ENCODE measurements at places on chromosomes 12 and 14.

GRCh38 chr14:68291820-68292219 lies 472.2 kb downstream of the RAD51B start:
- DNase-seq, result no peak

- DNase-seq, result no peak
Measured at GRCh38 chr12:9256758-9257405, 48.7 kb upstream of the PZP start.

DNA sequence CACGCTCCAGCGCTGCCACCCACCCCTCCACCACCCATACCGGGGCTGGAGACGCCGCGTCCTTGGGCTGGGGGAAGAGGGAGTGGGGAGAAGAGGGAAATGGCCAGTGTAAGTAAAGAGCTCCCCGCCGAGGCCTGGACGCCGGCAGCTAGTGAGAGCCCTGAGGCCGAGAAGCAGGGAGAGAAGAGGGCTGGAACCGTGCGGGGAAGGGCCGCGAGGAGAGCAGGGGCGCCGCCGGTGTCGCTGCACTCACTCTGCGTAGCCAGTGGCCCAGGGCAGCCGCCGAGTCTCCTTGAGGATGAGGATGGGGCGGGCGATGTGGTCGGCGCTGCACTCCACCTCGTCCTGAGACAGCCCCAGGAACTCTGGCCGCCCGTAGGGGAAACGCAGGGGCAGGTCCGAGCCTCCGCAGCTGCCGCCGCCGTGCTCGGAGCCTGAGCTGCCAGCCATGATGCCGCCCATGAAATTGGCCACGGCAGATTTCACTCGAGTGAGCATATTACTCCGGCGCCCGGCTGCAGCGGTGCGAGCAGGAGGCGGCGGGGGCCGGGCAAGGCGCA lies 631 bp downstream of the PPM1H start:
- peak; percentile 86 for DNase-seq

GRCh38 chr14:65776193-65776852 lies 363.8 kb downstream of the FUT8 start:
- no peak for DNase-seq

GRCh38 chr14:22641846-22642245 lies 2.3 kb downstream of the OR6J1 start:
- no peak for DNase-seq

- no peak for DNase-seq
Measured at GRCh38 chr12:124819525-124819924, 44.1 kb downstream of the SCARB1 start.

DNA sequence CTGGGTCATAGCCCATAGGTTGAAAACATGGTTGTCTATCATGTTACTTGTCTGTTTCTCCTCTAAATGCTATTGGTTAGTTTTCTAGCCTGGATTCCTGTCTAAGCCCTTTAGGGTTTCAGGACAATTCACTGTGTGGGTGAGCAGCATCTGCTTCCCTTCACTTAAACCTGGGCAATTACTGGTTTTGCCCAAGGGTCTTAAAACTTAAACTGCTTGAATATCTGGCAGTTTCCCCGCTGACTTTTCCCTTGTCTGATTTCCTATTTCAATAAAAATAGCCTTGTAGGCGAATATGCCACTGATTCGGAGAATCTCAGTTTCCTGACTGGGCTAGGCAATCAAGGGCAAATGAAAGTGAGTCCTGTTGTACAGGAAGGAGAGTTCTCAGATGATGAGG lies 138.7 kb upstream of the FGD4 start:
- no peak for DNase-seq

- DNase-seq, result no peak
Measured at GRCh38 chr12:100026241-100026640, 41.5 kb upstream of the ANKS1B start.

GRCh38 chr14:65186951-65187350 lies 84.6 kb upstream of the MAX start:
- DNase-seq, result no peak

DNA sequence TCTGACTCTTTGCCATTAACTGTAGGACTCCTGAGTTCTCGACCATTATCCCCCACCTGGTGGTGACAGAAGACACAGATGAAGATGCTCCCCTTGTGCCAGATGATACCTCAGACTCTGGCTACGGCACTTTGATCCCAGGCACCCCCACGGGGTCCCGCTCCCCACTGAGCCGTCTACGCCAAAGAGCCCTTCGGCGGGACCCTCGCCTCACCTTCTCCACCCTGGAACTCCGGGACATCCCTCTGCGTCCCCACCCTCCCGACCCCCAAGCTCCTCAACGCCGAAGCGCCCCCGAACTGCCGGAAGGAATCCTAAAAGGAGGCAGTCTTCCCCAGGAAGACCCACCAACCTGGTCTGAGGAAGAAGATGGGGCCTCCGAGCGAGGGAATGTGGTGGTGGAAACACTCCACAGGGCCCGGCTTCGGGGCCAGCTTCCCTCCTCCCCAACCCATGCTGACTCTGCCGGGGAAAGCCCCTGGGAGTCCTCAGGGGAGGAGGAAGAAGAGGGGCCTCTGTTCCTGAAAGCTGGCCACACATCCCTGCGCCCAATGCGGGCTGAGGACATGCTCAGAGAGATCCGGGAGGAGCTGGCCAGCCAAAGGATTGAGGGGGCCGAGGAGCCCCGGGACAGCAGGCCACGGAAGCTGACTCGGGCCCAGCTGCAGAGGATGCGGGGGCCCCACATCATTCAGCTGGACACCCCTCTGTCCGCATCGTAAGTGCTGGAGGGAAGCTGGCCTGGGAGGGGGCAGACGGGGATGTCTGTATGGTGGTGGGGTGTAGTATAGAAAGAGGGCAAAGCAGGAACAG lies 14.4 kb downstream of the TNFRSF1A start:
- DNase-seq, result no peak

- no peak for DNase-seq
Measured at GRCh38 chr14:100321473-100322137, 1.5 kb upstream of the SLC25A47 start.

- DNase-seq, result no peak
Measured at GRCh38 chr14:56561606-56562005, 18.0 kb upstream of the TMEM260 start.

- DNase-seq, result no peak
Measured at GRCh38 chr12:113314121-113314529, 20.8 kb downstream of the SLC8B1 start.

DNA sequence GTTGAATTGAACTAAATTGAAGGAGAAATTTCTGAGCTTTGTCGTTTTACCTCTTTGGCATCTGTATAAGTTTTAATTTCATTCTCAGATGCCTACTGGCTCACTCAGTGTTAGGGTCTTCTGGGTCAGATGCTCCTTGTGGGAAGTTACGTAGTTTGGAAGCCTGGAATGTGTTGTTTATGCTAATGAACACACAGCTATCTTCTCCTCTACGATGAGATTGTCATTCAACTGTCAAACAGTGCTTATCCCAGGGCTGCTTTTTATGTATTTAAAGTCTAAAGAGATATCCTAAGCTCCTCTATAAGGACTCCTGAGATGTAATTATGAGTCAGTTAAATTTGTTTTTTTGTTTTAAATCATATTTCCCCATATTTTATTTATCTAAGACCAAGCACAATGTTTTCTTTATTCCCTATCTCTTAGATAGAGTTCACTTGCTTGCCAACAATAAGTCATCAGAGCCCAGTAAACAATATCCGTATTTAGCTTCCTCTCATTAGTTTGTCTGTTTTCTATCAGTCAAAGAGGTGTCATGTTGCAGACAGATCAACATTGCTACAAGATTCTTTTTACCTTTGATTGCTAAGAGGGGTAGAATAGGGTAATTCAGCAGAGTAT lies 368.0 kb upstream of the PDE3A start:
- DNase-seq, result no peak

- DNase-seq, result no peak
Measured at GRCh38 chr12:99334285-99335056, 313.1 kb upstream of the GARIN6 start.

GRCh38 chr12:13233830-13234641 lies 37.5 kb downstream of the EMP1 start:
- DNase-seq, result no peak

DNA sequence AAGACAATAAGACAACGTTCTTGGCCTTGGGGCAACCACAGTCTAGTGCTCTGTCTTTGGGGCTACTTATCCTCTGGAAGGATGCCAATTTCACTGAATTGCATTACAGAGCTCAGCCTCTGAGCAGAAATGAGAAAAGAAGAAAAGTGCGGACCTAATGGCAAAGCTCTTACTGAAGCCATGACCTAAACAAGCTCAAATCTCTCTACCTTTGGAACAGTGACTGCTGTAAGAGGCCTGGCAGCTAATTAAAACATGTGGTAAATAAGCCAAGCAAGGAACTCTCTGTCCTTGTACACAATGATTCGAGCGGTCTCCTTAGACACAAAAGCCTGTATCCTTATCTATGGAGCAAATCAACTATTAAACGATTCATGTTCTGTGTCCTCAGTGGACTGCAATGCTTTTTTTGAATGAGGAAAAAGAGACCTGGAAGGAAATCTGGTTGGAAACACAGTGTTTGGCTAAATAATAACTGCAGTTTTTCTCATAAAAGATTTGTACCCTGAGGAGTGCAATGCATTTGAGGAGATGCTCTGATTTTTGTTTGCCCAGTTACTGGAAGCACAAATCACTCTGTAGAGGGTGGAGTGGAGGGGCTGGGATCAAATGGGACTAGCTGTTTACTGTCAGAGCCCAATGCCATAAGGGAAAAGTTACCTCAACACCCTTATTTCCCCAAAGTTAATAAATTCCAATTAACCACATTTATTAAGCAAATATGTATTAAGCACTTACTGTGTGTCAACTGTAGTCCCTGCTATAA lies 113.9 kb downstream of the NDUFA12 start:
- no peak for DNase-seq

DNA sequence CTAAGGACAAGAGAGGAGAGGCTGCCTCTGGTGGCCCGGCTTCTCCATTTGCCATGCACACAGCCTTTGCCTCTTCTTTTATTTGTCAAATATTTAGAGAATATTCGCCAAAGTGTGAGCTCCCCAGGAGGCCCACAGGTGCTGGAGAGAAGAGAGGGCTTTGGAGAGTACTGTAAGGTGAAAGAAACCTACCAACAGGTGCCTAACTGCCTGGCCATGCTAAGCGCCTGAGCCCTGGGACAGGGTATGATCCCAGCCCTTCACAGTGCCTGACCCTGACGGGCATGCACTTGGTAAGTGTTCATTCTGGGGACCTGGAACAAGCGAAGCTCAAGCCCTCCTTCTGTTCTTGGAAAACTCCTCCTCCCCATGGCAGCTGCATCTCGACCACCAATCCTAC lies 106.1 kb downstream of the DPF3 start:
- no peak for DNase-seq

GRCh38 chr12:77625441-77625840 lies 205.3 kb upstream of the NAV3 start:
- DNase-seq, result no peak

DNA sequence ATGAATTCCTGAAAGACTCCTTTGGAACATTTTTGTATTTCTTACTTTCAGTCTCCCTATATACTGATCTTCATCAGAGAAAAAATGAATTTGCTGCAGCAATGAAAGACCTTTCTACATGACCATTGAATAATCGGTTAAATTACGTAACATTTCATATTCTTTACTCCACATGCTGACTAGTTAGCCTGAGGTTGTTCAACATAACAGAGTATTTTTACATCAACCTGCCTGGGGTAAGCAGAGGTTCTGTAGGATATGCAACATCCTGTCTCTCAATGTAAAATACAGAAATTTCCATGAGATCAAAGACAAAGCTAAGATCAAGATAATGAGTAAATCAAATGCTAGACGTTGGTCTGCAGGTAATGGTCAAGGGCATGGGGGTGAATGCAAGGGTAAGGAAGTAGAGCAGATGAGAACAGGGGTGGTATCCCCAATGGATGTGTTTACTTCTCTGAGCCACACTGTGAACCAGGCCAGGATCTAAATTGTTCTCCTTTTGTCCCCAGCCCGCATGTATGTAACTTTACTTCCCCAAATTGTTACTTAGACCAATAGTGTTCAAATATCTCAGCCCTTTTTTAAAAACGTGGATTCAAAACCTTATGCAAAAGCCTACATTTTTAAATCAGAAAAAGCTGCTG lies 45.4 kb downstream of the DUSP6 start:
- DNase-seq, result no peak

DNA sequence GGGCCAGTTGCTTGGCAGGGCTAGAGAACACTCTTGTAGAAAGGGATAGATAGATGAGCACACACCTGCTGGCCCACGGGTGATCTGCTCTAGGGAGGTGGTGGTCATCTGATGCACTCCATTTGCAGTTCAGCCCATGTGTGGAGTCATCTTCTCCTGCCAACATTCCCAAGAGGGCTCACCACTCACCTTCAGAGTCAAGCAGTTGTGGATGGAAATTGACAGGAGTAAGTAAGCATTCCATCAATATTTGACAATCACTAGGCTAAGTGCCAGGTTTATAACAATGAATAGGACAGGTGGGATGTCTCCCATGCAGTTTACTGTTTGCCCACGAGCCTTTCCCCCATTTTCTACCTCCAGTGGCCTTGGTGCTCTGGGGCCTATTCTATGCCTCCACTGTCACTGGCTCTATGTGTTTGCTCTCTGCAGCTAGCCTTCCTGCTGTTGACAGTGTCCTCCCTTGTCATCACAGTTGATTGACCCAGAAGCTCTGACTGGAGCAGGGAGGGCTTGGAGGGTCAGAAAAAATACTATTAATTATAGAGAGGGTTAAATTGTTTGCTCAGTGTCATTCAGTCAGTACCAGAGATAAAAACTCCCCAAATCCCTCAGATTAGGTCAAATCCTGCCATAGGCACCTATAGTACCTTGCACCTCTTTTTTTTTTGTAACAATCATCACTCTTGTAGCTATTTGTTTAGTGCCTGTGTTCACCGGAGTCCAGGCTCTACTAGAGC lies 134.6 kb upstream of the PZP start:
- no peak for DNase-seq

GRCh38 chr12:1453810-1454209 lies 140.6 kb downstream of the FBXL14 start:
- DNase-seq, result no peak

DNA sequence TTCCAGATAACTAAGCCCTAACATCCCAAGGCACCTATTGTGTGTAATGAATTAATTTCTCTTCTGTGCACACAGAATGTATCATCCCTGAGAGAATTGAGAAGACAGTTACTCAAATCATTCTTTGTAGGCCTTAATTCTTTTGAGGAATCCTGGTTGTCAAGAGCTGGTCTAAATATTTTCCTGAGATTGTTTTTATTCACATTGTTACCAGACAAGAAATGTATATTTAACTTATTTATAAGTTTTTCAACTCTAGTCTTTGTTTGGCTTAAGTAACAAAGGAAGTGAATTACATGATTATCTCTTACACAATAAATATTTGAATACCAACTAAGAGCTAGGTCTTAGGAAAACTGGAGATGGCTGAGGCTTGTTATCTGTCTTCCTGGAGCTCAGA lies 169.4 kb downstream of the DACT1 start:
- DNase-seq, result no peak

Measured in posterior vena cava (tissue), 2 donors.